ENCODE measurements at places on chromosomes 3 and 15. TPM values are rescaled to one million over a fixed set of nuclear protein-coding genes. Genes with fewer than 3 reads are reported as not detected.

The FAM107A gene
- total RNA-seq: 0.59 TPM

The CKMT1A gene
- total RNA-seq: 7.1 TPM

The P2RY13 gene
- 3.0 TPM for total RNA-seq

The PLAAT1 gene
- 2.4 TPM for total RNA-seq

The CTXN2 gene
- total RNA-seq: not detected

The CLASP2 gene
- 90.6 TPM for total RNA-seq

The SLC15A2 gene
- total RNA-seq: 7.7 TPM

The CD47 gene
- total RNA-seq: 78.4 TPM

The EPHA6 gene
- 2.2 TPM for total RNA-seq

The ECE2 gene
- total RNA-seq: not detected

The RTP4 gene
- total RNA-seq: 0.79 TPM

The SAMMSON gene
- 0.69 TPM for total RNA-seq

The CASR gene
- not detected for total RNA-seq

The PLS1 gene
- 1.4 TPM for total RNA-seq

The CSTA gene
- total RNA-seq: 63.8 TPM

The CPNE9 gene
- total RNA-seq: 0.39 TPM

The CGNL1 gene
- total RNA-seq: 23.5 TPM

The TRH gene
- total RNA-seq: not detected

The TRMT10C gene
- total RNA-seq: 33.2 TPM

The BNC1 gene
- total RNA-seq: 9.2 TPM

The NDN gene
- 61.5 TPM for total RNA-seq

The UBAP1L gene
- 2.2 TPM for total RNA-seq

The CEMIP gene
- total RNA-seq: 6.5 TPM

The KY gene
- total RNA-seq: 7.2 TPM

The CIDEC gene
- total RNA-seq: 29.4 TPM

The ZMYND10 gene
- 0.89 TPM for total RNA-seq

The P3H2 gene
- total RNA-seq: 37.7 TPM

The PPP2R3A gene
- total RNA-seq: 24.8 TPM

The RYR3 gene
- total RNA-seq: 6.3 TPM
